ENCODE measurements at places on chromosomes 5 and 9. TPM values are rescaled to one million over a fixed set of nuclear protein-coding genes. Genes with fewer than 3 reads are reported as not detected.
A peak's percentile ranks its signal among the peaks of the same experiment; 100 is the strongest.

TAL2 gene
- 1.4 TPM for total RNA-seq

ACOT12 gene
- 1.4 TPM for total RNA-seq

GPR21 gene
- total RNA-seq: 2.0 TPM

RRAGA gene
- 44.7 TPM for total RNA-seq

TTLL11 gene
- total RNA-seq: 4.7 TPM

ERP44 gene
- 23.9 TPM for total RNA-seq

FBP1 gene
- total RNA-seq: 1.8 TPM

SCGB3A2 gene
- total RNA-seq: not detected

PDE6A gene
- 2.5 TPM for total RNA-seq

DNA sequence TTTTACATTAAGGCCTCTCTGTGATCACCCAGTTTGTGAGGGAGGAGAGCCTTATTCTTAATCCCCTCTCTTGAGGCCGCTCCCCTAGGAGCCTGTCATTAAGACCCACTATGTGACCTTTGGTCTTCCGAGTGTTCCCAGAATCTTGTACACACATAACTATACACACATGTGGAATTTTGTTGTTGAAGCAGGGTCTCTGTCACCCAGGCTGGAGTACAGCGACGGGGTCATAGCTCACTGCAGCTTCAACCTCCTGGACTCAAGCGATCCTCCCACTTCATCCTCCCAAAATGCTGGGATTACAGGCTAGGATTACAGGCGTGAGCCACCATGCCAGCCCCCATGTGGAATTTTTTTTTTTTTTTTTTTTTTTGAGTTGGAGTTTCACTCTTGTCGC, 14.8 kb upstream of the PHYHD1 start:
- DNase-seq: no peak

- no peak for DNase-seq
Observed at GRCh38 chr9:77903666-77904285, 127.8 kb downstream of the GNAQ start.

DNA sequence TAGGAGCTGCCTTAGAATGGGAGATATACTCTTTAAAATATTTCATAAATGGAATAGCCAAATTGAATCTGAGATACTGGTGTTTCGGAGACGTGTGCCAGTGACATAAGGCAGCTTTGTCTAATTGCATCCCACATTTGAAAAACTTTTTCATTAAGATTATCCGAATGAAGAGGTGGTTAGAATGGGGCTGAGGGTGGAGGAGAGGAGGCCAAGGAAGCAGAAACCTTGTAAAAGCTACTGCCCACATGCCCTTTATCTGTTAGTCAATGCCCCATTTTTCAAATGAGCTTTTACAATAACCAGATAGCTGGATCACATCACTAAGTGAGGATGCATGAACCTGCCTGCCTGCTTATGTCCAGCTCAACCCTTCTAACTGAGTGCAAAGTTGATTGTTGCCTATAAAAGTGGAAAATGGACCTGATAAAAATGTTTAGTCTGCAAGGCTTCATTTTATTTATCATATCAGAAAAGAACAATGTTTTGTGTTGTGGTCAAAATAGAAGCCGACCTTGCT, 34.8 kb downstream of the SNX24 start:
- DNase-seq: no peak

DNA sequence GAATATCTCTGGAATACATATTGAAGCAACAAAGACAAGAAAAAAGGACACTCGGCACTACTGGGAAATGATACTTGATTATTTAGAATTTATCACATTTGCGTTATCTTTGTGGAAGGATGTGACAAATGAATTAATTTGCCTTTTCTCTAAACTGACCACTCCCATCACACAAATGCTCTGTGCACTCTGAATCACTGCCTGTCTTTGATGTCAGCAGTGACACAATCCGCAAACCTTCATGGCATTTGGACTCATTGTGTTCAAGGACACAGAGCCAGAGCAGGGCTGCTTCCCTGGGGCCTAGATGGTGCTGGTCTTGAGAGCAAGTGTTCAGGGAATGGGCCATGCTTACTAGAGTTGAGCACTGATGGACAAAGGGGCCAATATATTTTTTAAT, 4.9 kb upstream of the KIF4B start:
- DNase-seq: no peak

- no peak for DNase-seq
Observed at GRCh38 chr5:164972973-164973372, 1467.6 kb downstream of the MAT2B start.

DNA sequence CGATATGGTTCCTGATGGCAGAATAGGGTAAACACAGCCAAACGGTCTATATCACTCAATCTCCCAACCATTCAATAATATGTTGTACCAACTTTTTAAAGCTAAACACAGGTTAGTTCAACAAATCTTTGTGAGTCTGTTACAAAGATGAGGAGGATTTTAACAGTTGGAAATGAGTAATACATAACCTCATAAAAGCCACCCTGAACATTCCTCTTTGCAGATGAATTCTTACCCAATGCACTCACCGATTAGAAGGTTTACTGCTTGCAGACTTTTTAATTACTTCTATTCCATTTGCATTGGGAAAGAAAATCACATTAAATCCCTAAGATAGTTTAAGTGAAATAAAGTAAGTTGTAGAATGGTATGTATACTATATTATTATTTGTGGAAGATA, 23.3 kb upstream of the TRMT10B start:
- no peak for DNase-seq

- peak; percentile 48 for DNase-seq
Observed at GRCh38 chr9:86511614-86512360, 157.6 kb upstream of the TUT7 start.

DNA sequence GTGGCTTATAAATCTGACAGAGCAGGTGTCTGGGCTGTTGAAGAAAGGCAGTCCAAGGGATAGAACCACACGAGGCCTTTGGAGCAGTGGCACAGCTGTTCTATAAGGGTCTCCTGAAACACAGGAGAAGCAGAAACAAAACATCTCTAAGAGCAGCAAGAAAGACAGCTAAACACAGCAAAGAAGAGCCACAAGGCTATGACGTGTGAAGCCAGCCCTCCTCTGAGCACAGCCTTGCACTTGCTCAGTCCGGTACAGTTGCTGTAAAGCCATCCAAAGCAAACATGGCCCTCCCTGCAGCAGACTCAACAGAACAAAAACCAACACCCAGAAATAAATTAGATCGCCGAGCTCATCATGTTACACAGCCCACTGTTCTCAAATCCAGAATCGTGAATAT, 2.6 kb upstream of the GZMK start:
- no peak for DNase-seq

- DNase-seq: no peak
Observed at GRCh38 chr9:12091865-12092527, 601.2 kb upstream of the TYRP1 start.

DNA sequence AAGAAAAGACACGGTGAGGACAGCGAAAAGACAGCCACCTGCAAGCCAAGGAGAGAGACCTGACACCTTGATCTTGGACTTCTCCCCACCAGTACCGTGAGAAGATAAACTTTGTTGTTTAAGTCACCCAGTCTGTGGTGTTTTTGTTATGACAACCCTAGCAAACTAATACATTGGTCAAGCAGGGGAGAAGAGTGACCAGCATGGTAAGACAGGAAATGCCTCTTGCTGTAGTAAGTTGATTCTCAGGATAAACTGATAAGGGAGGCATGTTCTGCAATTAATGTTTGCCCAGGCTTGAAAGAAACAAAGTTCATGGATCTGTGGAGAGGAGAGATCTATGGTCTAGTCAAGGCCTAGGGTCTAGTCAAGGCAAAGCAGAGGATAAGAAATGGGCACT, 801.2 kb downstream of the MAT2B start:
- no peak for DNase-seq

DNA sequence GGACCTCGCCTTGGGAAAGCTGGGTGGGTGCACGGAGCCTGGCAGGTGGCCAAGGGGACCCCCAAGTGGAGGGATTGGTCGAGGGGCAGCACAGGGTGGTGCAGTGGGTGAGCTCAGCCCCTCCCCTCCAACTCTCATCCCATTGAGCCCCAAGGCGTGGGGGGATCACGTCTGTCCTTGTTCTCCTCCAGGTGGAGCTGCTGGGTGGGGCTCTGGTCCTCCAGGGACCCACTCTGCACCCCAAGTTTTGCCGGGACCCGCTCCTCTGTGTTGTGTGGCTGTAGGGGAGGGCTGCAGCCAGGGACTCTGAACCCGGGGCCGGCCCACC, 3.6 kb upstream of the FUT7 start:
- DNase-seq: no peak

GRCh38 chr5:123367739-123368138, 55.5 kb downstream of the CEP120 start:
- no peak for DNase-seq

DNA sequence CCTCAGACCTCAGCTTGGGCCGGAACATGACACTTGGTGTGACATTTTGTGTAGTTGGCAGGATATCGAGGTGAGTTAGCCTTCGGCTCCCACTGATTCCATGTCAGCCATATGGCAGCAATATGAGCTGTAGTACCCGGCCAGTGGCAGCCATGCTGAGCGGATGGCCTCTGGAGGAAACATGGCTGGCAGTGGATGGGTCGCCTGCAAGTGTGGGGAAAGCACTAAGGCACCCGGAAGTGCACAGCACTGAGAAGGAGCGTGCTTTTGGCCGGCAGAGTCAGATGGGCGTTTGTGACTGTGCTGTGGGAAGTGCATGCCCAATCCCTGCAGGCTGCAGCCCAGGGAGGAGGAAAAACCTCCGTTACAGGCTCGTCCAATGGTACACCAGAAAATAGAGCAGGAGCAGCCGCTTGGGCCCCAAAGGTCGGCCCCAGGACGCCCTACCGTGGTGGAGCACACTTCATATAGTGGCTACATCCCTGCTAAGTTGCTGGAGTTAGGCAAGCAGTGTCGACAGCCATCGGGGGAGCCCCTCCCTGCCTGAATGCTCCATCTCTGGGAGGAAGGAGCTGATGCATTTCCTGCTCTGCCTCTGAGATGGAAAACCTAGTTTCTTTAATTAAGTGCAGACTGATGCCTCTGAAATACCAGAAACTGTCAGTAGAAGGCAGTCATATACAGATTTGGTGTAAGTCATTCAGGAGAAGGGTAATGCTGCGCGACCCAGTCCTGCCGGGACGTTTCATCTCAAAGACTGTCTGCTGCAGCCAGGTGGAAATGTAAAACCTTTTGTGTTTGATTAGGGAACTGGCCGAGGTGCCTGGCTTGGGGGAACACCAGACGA, 2185.8 kb upstream of the ACO1 start:
- no peak for DNase-seq

DNA sequence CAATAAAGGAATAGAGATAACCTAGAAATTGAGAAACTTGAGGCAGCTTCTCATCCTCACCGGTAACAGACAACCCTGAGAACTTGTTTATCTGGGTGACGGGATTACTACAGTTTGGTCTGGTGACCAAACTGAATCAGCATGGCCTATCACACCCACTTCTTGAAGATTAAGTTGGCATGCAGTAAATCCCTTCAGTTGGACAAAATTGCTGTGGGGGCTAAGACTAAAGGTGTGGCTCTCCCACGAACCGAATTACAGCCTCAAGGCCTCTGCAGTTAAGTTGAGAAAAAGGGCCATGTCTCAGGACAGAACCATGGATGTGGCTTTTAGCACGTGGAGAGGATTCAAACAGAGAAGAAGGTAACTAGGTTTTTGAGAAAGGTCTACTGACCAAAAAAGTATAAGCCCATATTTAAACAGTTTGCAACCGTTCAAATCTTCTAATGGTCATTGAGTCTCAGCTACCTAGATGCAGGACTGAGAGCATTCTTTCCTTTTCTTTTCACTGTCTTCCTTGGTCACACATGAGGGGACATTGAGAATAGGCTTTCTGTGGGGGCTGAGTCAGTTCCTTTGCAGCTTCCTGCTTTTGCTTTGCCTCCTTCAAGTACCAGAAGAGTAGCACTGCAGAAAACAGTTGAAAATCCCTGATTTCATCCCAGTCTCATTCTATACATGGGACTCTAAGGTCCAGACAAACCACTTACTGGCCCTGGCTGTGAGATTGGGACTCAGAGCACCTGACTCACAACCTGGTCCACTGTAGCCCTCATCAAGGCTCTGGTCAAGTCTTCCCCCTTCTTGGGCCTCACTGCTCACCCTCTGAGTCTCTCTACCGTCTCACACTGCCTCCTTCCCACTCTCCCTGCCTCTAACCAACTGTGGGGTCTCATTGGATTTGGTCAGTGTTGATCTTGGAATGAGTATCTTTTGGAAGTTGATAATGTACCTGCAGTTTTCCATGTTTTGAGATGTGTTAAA, 30.9 kb downstream of the PDE6A start:
- no peak for DNase-seq

- no peak for DNase-seq
Observed at GRCh38 chr9:87865626-87866025, 17.1 kb upstream of the SPATA31E1 start.

DNA sequence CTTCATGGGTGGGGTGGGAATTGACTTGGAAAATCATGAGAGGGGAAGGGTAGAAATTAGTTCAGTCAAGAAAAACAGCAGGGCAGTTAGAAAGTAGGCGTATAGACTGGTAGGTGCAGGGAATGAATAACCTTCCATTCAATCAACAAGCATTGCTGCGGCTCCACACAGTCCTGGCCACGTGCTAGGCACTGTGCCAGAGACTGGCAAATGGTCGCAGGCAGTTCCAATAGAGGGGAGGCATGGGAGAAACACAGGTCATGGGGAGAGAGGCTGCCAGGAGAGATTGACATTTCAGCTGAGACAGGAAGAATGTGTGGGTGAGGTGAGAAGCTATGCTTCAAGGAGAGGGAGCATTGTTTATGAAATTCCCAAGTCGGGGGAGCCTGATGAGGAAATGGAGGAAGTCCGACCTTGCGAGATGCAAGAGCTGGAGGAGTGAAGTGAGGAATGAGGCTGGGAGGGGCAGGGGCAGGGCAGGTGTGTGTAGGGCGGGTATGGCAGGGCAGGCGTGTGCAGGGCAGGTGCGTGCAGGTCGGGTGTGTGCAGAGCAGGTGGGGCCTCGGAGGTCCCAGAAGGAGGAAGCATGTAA, 54.4 kb upstream of the PPARGC1B start:
- peak; percentile 49 for DNase-seq

- no peak for DNase-seq
Observed at GRCh38 chr9:117963493-117964090, 259.4 kb downstream of the TLR4 start.
